ENCODE measurements at places on chromosomes 5 and 9.

DNA sequence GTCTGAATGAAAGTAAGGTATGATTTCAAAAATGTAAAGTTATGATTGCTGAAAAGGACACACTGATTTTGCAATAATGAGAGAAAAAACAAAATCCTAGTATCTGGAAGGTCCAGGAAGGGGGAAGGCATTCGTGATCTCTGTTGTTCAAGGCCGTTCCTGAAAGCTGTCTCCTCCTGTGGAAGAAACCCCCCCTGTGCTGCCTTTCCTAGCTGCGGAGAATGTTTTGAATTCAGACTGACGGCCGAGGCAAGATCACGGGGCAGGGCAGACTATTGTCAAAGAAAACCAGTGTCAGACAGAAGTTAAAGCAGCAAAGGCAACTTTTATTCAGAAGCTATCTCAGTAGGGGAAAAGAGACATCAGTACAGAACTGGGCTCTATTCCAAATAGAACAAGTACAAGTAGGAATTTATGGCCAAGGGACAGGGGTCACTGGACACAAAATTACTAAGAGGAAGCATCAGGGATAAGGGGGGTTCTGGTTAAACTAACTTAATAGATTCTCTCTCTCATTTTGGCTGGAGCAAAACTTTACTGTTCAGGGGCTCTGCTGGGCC, 61.9 kb upstream of the IGFBPL1 start:
- no peak for DNase-seq

DNA sequence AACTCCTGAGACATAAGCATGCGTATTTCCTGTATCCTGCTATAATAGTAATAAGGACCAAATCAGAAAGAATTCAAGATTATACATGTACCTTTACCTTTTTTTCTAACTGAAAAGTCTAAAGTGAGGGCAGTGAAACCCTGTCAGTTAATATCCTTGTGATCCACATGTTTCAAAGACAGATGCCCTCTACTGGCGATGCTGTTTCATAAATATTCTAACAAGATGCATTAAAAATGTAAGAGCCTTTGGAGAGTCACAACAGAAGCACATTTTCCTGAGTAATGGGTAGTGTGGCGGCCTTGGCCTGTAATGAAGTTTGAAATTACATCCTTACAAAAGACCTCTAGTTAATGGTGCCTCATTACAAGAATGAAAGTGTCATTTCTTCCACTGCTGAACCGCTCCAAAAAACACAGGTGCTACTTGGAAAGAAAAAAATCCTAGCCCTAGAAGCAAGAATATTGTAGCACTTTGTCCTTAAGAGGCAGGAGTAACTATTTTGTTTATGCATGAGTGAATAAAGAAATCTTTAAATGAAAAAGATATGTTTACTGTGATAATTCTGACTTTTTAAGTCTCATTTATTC, 232.6 kb downstream of the EPB41L4A start:
- DNase-seq = peak; percentile 56

DNA sequence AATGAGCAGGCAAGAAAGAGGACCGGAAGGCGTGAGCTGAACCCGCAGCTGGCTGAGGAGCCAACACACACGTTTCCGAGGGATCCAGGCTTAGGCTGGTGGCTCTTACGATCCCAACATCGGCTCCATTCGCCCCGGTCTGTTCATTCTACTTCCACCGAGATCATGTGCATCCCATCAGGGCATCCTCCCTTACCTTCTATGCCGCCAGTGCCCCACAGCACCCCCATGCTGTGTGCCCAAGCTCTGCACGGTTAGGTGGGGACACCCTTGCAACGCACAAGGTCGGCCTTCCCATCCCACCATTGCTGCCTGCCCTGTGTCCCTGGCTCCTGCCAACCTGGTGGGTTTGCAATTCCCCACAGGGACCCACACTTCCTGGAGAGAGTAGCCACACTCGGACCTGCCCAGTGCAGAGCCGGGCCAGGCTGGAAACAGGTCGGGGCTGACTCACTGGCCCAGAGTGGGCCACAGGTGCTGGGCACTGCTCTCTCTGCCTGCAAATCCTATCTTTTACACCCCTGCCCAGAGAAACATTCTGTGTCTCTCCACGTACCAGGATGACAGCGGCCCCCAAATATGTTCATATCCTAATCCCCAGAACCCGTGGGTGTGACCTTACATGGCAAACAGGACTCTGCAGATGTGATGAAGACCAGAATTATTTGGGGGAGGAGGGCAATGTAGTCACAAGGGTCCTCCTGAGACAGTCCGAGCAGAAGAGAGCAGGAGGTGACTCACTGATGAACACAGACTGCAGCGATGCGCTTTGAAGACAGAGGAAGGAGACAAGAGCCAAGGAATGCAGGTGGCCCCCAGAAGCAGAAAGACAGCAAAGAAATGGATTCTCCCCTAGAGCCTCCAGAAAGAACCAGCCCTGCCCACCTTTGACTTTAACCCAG, 182.2 kb downstream of the AUH start:
- DNase-seq = peak; percentile 69

DNA sequence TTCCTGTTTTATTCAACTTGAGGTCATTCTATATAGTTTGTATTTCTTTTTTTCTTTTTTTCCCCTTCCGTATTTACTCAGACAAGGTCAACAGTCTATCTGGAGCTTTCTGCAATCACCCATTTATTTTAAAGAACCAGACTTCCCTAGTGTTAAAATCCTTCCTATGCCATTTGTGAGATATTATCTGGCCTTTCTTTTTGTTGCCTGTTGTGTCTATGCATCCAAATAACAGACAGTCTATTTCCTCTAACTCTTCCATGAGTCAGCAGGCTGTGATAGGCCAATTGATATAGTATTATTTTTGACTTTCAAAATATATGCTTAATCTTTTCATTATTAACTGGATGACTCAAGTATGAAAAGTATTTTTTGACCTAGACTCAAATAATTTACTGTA, 291.2 kb upstream of the PTPRD start:
- no peak for DNase-seq

- DNase-seq = no peak
Observed at GRCh38 chr9:129596541-129597331, 24.2 kb downstream of the C9orf50 start.

DNA sequence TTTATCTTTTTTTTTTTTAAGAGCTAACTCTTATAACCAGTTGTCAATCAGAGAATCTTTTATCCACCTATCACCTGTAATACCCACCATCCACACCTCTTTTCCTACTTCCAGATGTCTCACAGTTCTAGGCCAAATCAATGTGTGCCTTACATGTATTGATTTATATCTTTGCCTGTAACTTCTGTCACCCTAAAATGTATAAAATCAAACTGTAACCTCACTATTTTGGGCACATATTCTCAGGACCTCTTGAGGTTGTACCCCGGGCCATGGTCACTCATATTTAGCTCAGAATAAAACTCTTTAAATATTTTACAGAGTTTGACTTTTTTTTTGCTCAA, 404.7 kb upstream of the RORB start:
- DNase-seq = no peak

DNA sequence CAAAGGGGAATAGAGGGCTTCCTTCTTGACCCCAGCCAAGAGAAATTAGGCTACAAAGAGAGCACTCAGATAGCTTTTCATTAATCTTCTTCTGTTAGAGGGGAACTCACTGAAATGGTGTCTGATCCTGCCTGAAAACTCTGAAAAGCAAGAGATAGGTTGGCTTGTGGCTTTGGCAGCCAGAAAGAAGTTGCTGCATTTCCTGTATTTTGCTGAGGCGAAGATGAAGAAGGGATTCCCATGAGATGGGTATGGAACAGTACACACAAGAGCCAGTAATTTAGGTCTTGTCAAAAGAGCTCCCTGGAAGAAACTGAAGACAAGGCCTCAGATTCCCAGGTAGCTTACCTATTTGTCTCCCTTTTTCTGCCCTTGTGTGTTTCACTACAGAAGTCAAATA, 120.9 kb upstream of the TARS1 start:
- peak; percentile 26 for DNase-seq

GRCh38 chr9:17731308-17731707, 152.4 kb downstream of the SH3GL2 start:
- DNase-seq = peak; percentile 29

DNA sequence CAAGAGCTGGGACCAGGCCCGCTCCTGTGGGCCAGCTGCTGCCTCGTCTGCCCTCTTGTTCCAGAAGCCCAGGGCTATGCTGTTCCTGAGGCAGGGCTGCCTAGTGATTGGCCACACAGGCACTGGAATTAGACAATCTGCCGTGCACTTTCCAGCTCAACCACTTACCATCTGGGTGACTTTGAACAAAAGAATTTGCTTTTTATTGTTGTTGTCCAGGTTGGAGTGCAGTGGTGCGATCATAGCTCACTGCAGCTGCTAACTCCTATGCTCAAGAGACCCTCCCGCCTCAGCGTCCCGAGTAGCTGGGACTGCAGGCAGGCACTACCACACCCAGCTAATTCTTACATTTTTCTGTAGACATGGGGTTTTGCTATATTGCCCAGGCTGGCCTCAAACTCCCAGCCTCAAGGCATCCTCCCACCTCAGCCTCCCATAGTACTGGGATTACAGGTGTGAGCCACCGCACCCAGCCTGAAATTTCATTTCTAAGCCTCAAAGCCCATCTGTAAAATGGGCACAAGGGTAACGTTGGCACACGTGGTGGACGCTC, 1.2 kb upstream of the NEK6 start:
- peak; percentile 96 for DNase-seq

DNA sequence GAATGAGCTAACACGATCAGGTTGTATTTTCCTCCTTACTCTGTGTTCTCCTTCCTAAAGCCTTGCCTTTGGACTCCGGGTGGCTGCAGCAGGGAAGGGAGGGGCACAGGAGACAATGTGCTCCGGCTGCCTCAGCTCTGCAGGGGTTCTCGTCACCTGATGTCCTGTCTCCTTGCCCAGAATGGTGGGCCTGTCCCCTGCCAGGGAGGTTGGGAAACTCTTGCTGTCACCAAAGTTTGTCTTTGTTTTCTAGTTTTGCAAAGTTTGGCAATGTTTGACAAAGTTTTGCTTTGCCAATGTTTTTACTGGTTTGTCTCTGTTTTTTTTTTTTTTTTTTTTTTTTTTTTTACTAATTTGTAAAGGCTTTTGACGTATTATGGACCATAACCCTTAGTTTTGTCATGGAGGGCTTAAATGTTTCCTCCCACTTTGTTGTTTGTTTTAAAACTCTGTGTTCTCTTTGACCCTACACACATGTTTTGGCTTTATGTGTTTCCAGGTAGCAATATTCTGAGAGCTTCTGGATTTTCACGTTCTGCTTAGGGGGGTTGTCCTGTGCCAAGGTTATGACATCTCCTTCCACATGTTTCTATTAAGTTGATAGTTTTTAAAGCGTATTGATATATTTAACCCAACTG, 49.3 kb downstream of the GADD45G start:
- no peak for DNase-seq

GRCh38 chr9:121883281-121884056, 209.6 kb downstream of the TTLL11 start:
- peak; percentile 86 for DNase-seq

DNA sequence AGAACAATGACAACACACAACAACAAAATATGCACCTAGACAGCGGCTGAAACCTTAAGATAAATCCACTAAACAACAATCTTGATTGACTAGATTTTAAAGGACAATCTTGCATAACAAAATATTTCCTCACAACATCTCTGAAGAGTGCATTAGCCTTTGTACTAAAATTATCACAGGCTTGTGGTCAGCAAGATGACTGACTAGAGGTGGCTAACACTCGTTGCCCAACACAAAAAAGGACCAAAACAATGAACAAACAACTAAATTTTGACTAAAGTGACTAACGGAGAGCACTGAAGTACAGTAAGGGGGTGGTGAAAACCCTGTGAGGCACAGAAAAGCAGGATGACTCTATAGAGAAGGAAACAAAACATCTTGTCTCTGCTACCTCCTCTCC, 183.9 kb downstream of the BRINP1 start:
- DNase-seq = no peak

DNA sequence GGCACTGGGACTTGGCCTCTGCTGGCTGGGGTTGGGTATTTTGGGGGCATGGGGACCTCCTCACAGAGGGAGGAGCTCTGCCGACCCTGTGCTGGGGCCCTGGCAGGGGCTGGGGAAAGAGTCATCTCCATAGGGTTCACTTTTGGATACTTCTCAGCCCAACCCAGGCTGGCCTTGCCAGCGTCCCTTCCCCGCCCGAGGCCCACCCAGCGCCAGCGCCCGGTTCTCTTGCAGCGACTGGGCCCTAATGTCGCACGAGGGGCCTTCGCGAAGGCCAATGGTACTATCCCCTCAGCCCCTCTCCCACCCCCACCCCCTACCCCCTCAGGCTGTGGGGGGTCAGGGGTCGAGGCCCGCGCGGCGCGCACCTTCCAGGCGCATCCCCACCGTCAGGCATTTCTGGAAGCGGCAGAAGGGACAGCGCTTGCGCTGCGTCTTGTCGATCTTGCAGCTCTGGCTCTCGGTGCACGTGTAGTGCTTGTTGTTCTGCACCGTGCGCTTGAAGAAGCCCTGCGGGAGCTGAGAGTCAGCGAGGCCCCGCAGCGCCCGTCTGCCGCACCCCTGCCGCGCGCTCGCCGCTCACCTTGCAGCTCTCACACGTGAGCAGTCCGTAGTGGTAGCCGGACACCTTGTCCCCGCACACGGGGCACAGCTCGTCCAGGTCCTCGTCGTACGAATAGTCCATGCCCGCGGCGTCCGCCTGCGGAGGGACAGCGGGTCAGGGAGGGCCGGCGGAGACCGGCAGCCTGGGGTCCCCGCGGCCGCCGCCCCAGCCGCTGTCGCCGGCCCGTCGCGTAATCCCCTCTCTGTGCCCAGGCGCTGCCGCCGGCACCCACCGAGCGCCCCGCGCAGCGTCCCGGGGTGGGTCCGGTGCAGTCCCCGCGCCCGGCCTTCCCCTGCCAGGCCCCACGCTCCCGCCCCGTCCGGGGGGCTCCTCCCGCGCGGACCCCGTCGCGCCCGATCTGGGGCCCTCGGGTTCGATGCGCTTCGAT, 4.2 kb downstream of the NR5A1 start:
- no peak for DNase-seq

- DNase-seq = peak; percentile 48
Observed at GRCh38 chr5:156402387-156402921, 75.5 kb downstream of the SGCD start.
